ENCODE measurements at places on chromosomes 3 and 15. TPM values are rescaled to one million over a fixed set of nuclear protein-coding genes. Genes with fewer than 3 reads are reported as not detected.

DNA sequence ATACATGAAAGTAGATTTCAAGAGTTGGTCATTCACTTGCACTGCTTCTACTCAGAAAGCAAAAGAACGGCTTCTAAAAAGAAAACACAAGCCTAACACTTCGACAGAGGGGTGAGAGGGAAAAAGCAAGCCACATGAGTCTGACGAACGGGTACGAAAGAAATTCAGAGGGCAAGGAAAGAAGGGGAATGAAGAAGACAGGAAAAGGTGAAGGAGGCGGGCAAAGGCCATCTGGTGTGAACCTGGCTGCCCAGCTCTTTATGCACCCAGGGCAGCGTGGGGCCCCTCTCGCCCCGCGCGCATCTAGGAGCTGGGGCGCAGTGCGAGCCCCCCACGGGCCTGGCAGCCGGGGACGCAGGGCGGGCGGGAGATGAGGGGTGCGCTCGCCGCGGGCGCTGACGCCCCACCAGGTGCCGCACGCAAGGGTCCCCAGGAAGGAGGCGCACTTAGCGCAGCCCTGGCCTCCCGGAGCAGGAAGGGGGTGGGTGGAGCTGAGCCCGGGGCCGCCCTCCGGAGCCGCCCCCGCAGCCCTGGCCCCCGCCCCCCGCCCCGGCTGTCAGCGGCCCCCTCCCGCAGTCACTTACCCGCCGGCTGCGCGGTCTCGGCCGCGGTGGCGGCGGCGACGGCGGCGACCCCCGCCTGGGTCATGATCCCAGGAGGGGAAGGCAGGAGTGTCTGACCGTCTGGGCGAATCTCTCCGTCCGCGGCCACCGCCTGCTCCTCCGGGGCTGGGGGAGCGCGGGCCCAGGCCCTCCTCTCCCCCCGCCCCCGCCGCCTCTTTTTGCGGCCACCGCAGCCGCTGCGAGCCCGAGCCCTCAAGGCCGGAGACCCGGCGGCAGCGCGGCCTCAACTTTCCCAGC, at the start of gene USF3:
USF3 (minus strand) TSS at position 857 of the 860 bp plus-strand sequence. CDS start 21,764 bp downstream, outside the sequence.
- DNase-seq: peak; percentile 63

GRCh38 chr3:125403789-125404188, 28.7 kb upstream of the ZNF148 start:
- no peak for DNase-seq

GRCh38 chr15:69405110-69405509, 9.0 kb upstream of the KIF23 start:
- DNase-seq: no peak

- DNase-seq: peak; percentile 76
Measured at GRCh38 chr3:119293871-119294695, at the start of gene ARHGAP31. TSS of gene ARHGAP31 (plus strand) at chr3:119294383. CDS start at chr3:119294905, 522 bp downstream.

GRCh38 chr3:127450331-127450730, 140.2 kb downstream of the TPRA1 start:
- no peak for DNase-seq

DNA sequence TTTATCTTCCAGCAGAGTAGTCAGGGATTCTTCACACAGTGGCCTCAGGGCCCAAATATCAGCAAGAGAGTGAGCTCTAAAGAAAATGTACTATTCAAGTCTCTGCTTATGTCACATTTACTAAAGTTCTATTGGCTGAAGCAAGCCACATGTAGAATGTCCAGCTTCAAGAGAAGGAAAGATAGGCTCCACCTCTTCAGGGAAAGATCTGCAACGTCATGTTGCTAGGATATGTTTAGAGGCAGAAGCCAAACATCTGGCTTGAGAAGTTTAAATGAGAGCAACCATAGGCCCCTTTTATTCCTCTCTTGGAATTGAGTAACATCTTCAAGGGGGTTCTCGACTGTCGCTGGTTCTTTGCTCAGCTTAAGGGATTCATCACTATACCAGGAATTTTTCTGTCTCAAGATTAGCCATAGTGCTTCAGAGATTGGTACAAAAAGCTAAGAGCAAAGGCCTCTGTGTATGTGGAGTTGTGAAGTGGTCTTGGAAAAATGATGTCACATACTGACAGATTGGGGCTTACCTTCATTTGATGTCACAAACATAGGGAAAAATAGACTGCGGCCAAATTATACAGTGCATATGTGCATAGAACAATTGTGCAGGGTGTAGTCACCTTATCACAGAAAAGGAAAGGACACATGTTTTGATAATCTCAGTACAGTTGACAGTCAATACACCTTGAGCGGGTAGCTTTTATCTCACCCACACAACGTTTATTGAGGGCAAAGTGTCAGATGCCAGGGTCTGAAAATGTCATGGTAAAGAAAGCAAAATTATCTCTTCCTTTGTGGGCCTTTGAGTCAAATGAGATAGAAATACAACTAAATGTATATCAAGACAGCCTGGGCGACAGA, 11.3 kb upstream of the THRB start:
- DNase-seq: no peak

DNA sequence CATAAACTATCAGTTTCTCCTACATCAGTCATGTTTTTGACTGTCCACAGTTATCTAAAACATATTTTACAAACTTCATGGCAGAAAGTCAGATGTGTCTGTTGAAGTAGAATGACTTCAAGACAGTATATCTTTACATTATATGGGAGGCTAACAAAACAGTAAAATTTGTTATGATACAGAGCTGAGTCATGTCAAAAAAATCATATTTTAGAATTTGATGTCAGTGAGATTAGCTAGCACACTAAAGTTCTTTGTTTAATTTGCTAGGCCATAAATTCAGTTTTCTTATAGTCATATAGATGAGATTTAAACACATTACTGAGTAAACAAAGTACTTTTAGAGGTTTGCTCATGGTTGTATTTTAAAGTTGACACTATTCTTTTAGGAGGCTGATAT, 80.3 kb upstream of the IGSF10 start:
- no peak for DNase-seq

DNA sequence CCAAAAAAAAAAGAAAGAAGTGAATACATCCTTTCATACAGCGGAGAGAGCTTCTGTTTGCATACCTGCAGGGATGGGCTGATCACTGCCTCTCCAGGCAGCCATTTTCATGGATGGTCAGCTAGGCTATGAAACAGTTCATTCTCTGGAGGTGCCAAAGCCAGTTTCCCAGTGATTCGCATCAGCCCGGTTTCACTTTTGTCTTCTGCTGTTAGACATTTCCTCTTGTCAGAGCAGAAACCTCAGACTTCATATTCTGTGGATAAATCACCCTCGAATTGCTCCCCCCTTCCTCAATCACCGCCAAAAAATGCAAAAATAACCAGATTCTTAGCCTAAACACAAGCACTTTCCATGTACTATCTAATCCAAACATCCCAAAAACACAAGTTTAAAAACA, 225.6 kb downstream of the ADAMTS9 start:
- no peak for DNase-seq

DNA sequence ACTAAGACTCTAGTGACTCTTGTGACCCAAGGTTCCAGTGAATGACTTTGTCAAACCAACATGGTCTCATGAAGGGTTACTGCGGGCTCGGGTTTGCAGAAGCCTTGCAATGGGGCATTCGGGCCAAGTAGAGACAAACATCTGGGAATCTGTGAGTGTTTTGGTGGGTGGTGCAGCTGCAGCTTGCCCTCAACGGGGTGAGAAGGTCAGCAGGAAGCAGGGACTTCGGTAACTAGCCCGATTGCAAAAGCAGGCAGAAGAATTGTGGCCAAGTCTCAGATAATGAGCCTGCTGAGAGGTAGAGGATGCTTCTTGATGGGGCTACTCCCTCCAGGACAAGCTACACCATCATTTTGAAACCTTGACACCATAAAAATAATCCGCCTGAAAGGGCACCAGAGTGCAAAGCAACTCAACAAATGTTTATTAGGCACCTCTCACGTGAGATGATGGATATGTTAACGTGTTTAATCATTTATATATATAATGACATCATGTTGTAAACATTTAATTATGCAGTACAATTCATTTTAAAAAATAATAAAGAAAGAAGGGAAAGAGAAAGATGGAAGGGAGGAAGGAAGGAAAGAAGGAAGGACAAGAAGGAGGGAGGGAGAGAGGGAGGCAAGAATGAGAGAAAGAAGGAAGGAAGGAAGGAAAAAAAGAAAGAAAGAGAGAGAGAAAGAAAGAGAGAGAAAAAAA, 263.9 kb upstream of the IGF1R start:
- DNase-seq: no peak

- DNase-seq: no peak
Measured at GRCh38 chr3:95289295-95289694, 1226.4 kb downstream of the NSUN3 start.

DNA sequence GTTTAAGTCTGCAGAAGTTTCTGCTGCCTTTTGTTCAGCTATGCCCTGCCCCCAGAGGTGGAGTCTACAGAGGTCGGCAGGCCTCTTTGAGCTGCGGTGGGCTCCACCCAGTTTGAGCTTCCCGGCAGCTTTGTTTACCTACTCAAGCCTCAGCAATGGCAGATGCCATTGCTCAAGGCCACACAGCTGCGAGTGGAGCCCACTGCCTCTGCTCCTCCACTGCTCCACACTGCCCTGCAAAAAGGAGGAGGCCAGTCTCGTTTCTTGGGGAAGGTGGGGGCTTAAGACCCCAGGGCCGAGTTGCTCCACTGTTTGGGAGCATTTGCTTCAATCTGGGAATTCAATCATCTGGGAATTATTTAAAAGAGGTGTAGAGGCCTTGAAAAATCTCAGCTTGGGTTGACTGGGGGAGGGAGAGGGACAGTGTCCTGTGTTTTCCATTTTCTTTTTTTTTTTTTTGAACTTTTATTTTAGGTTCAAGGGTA, 144.6 kb upstream of the MEF2A start:
- no peak for DNase-seq

- no peak for DNase-seq
Measured at GRCh38 chr3:9978710-9979305, 7.8 kb downstream of the EMC3 start.

- DNase-seq: no peak
Measured at GRCh38 chr3:48528754-48529153, 24.8 kb upstream of the SHISA5 start.

- no peak for DNase-seq
Measured at GRCh38 chr3:3499987-3500386, 299.2 kb upstream of the LRRN1 start.

GRCh38 chr3:113450911-113451310, 9.6 kb upstream of the CFAP44 start:
- DNase-seq: no peak

- DNase-seq: no peak
Measured at GRCh38 chr3:196179380-196180308, 31.6 kb downstream of the ZDHHC19 start.

GRCh38 chr3:193869221-193870201, 266.4 kb upstream of the HES1 start:
- DNase-seq: peak; percentile 44

- no peak for DNase-seq
Measured at GRCh38 chr3:81521855-81522254, 239.6 kb downstream of the GBE1 start.

DNA sequence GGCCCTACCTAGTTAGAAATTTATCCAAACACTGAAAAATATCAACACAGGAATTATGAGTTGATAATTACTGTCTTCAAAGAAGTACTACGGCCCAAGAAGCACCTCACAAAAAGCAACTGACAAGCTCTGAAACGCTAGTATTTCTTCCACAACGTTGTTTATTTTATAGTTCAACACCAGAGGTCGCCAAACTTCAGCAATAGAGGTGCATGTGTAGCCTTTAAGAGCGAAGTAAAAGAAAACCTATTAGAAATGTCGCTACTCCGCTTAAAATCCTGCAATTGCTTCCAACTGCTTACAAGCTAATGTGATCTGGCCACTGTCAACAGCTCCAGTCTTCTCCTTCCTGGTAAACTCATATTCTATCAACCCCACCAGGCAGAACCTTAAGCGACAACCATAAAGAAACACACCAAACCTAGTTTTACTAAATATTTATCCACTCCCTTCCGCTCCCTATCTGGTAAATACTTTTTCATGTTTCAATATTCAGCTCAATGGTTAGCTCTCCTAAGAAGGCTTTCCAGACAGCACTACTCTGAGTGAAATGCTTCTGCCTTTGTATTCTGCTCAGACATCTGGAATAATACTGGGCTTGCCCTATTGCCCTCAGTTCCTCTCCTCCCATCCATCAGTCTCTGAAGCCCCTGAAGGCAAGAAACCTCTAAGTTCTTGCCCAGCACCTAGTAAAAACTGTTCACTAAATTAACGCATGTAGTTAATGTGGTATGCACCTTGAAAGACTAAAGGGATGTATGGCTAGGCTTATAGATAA, 110.2 kb downstream of the NR1I2 start:
- DNase-seq: peak; percentile 43

- no peak for DNase-seq
Measured at GRCh38 chr3:153130312-153130977, 31.6 kb upstream of the RAP2B start.

DNA sequence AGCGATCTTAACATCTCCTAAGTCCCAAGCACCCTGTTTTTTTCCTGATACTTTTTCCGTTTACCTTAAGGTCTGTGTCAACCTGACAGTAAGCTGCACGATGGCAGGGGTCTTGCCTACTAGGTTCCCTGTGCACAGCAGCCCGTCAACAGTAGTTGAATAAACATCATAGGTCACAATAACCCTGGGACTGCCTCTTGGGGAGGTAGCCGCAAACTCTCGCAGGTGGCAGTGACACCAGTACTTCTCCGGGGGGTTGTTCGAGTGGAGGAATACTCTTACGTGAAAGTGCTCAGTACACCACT, 365 bp upstream of the PDCD6IP start:
- no peak for DNase-seq

DNA sequence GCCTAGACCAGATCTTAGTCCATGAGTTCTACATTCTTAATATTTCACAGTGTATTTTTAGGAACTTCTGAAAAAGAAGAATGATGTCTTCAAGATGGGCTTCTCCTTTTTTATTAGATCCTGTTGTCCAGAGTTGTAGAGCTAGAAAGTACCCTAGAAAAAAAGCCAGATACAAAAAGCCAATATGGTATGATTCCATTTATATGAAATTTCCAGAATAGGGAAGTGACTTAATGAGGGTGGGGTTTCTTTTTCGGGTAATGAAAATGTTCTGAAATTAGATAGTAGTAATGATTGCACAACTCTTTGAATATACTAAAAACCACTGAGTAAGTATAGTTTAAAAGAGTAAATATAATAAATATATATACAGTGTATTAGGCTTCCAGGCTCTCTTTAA, 116.9 kb downstream of the NFKBIZ start:
- no peak for DNase-seq

- no peak for DNase-seq
Measured at GRCh38 chr15:71591057-71591456, 219.3 kb upstream of the NR2E3 start.

The LRRN1 gene
- 2.8 TPM for total RNA-seq

The FILIP1L gene
- total RNA-seq: 19.1 TPM

The LPP gene
- total RNA-seq: 181 TPM

The GNB4 gene
- 66.9 TPM for total RNA-seq

The CFAP100 gene
- total RNA-seq: not detected

The CLCN2 gene
- 6.3 TPM for total RNA-seq

The TBL1XR1 gene
- 156 TPM for total RNA-seq

The CIDEC gene
- total RNA-seq: not detected

The NPAP1 gene
- 0.18 TPM for total RNA-seq

The TM6SF1 gene
- 6.0 TPM for total RNA-seq

The THPO gene
- total RNA-seq: 0.28 TPM

The TF gene
- total RNA-seq: 3.9 TPM

The NANOGP8 gene
- total RNA-seq: 0.64 TPM

The C3orf20 gene
- total RNA-seq: 0.13 TPM

Data from endothelial cell (in vitro differentiated cells).